ENCODE measurements at places on chromosomes 16 and 17.

- DNase-seq, result no peak
These were observed 793 bp downstream of the COG7 start for GRCh38 chr16:23452221-23452571.

GRCh38 chr17:6603744-6604325, 36.7 kb downstream of the KIAA0753 start:
- DNase-seq, result peak; percentile 10

DNA sequence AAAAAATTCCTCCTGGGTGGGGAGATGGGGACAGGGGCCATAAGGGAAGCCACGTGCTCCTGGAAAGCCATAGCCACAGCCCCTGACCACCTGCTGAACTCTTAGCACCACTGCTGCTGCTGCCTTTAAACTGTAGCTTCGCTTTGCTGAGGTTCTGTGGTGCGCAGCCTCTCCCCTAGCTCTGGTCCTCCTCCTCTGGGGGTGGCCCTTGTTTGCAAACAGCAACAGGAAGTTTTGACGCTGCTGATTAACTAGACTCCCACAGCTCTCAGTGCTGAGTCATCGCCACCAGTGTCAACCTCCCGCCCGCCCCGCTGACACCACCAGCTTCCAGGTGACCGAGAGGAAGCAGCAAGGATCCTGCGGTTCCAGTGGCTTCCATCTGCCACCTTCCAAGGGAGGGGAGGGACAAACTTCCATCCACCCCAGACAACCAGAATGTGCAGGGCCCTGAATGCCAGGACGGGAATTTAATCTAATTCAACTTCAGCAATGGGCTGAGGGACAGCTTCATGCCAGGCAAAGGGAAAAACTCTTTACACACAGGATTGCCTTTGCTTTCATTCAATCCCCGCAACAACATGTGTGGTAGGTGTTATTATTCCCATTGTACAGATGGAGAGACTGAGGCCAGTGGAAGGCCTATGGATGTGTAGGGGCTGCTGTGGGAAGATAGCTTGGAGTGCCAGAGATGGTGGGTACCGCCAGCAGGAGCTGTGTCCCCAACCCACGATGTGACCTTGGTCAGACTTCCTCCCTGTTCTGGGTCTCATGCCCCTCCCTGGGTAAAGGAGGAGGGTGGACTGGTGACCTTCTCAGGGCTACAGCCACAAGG, 8.1 kb upstream of the KIFC3 start:
- DNase-seq, result peak; percentile 94

GRCh38 chr17:64130559-64131001, 636 bp upstream of the ERN1 start:
- no peak for DNase-seq

DNA sequence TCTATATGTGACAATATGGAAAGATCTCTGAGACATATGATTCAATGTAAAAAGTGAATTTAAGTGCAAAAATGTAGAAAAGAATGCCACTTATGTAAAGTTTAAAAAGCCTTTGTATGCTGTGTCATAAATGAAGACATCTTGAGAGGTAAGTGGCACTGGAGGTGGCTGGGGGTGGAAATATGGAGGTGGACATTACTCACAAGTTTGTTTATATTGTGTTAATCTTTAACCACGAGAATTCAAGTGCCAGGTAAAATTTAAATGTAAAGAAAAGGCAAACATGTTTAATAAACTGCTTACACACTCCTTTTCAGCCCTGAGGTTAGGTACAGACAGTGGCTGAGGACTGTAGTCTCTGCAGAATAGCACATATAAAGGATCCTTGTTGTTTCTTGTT, 235.1 kb downstream of the ABCC12 start:
- no peak for DNase-seq

DNA sequence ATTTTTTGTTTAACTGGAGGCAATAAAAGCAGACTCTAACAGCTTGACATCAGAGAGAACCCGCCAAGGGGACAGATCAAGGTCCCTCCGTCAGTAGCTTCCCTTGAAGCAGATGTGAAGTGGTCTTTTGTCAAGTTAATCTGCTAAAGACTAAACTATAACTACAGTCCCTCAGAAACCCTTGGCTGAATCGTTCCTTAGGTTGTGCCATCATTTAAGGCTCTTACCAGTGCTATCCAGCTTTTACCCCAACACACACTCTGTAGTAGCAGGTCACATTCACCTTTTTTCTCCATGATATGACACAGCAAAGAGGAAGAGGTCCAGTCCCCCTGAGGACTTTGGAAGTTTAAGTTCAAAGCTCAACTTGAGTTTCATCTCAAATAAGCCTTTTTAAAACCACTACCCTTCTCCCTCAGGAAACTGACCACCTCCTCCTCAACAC, 49.7 kb downstream of the ERN1 start:
- no peak for DNase-seq

GRCh38 chr17:59315866-59316265, 15.6 kb upstream of the YPEL2 start:
- no peak for DNase-seq

GRCh38 chr16:31529108-31529936, 1.6 kb downstream of the AHSP start:
- peak; percentile 12 for DNase-seq

DNA sequence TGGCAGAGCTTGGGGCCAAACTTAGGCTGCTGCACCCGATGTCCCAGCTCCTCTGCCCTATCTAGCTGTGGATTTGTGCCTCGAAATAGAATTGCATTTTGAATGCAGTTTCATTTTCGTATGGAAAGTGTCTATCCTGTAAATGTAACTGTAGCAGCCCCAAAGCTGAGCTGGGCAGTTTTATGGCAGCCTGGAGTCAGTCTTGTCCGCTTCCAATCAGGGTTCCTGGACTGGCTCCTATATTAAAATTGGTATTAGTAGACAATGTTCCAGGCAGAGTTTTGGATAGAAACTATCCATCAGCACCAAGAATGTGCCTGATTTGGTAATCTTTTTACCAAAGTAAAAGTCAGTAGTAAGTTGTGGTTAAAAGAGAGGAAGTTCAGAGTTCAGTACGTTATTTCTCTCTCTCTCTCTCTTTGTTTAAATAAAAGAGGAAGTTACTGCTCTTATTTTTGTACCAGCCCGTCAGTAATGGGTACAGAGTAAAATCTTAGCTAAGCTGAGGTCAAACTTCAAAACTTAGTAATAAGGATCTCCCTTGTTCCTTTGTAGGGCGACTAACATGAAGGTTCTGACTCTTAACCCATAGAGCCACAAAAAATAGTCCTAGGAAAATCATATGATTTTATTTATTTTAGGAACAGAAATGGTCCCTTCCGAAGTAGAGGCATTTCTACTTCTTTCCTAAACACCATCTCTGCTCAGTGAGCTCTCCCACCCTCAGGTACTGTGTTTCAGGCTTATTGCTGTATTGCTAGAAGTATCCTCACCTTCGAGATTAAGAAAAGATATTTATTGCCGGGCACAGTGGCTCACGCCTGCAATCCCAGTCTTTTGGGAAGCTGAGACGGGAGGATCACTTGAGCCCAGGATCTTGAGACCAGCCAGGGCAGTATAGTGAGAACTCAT, 28.0 kb downstream of the PRKCB start:
- no peak for DNase-seq

DNA sequence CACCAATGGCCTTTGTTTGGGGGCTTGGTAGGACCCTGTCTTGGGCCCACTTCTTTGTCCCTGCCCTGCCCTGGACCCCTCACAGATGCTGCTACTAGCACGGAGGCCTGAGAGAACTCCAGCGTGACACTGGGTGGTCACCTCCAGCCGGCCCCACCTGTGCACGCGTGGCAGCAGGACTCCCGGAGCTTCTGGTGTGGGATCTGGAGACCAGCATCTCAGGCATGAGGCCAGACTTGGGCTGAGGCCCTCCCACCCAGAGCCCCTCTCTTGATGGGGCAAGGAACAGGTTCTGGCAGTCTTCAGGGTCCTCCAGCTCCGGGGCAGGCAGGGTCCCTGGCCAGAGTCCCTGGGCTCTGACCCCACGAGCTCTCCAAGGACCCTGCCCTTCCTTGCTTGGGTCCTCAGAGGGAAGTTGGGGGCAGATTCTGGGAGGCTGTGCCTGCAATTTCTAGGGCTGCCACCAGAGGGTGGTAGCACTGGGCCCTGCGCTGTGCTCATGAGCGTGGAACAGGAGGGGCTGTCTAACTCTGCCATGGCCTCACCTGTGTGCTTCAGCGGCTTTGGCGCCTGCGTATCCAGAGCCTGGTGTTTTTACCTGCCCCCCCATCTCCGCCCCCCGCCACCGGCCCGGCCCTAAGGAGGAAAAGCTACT, 3.1 kb upstream of the BAIAP3 start:
- DNase-seq, result no peak

DNA sequence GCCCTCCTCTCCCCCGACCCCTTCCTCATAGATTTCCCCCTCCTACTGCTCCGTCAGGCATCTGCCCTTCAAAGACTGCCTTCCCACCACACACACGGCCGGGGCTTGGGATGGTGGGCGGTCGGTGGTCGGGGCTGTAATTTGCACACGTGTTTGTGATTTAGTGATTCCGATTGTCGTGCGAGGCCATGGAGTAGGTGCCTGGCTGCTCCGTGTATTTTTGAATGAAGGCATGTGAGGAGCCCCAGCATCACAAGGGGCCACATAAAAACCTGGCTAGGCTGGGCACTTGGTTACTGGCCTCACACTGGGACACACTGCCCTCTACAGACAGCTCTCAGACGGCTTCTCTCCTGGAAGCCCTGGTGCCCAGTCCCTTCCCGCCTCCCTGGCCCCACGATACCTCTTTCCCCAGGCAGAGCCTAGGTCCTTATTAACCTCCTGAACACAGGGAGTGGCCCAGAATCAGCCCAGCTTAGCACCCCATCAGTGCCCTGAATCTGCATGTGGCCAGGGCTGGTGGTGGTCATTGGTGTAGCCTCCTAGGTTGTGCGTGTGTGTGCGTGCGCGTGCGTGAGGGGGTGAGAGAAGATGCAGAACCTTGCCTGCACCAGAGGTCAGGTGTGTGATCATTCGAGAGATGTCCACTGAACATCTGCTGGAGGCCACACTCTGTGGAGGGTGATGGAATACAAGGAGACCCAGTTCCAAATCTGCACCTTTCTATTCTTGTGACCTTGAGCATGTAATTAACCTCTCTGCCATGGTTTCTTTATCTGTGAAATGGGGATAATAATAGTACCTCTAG, 1.3 kb upstream of the SOCS1 start:
- peak; percentile 86 for DNase-seq

GRCh38 chr16:74224828-74225612, 71.6 kb upstream of the PSMD7 start:
- peak; percentile 36 for DNase-seq

DNA sequence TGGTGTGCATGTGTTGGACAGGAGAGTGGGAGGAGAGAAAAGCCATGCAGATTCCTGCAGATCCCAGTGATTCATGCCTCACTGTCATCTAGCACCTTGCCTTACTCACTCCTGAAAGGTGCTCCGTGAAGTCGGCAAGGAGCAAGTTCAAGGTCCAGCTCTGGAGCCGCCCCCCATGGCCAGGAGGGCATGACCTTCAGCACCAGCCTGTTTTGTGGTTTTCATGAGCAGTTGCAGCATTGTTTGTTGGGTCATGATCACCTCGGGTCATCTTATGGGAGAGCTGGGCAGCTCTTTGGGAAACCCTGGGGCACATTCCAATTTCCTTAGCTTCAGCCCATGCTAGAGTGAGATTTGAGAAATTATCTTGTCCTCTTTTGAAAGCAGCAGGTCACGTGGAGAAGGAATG, 137.5 kb upstream of the IRX3 start:
- no peak for DNase-seq

DNA sequence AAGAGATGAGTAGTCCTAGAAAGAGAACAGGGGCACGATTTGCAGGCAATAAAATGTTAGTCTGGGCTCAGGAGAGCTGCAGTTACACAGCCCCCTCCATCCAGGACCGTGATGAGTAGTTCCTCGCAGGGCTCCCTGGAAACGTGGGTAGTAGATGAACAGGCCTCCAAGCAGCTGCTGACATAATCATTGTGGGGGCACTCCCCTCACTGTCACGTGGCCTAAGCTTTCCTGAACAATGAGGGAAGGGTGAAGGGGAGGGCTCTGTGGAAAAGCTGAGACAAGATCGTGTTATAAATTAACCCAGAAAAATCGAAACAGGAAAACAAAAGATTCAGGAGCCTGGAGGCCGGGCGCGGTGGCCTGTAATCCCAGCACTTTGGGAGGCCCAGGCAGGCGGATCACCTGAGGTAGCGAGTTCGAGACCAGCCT, 1.3 kb upstream of the PER1 start:
- DNase-seq, result peak; percentile 93

- no peak for DNase-seq
These were observed 1.4 kb upstream of the AMZ2 start for GRCh38 chr17:68246271-68247028.

DNA sequence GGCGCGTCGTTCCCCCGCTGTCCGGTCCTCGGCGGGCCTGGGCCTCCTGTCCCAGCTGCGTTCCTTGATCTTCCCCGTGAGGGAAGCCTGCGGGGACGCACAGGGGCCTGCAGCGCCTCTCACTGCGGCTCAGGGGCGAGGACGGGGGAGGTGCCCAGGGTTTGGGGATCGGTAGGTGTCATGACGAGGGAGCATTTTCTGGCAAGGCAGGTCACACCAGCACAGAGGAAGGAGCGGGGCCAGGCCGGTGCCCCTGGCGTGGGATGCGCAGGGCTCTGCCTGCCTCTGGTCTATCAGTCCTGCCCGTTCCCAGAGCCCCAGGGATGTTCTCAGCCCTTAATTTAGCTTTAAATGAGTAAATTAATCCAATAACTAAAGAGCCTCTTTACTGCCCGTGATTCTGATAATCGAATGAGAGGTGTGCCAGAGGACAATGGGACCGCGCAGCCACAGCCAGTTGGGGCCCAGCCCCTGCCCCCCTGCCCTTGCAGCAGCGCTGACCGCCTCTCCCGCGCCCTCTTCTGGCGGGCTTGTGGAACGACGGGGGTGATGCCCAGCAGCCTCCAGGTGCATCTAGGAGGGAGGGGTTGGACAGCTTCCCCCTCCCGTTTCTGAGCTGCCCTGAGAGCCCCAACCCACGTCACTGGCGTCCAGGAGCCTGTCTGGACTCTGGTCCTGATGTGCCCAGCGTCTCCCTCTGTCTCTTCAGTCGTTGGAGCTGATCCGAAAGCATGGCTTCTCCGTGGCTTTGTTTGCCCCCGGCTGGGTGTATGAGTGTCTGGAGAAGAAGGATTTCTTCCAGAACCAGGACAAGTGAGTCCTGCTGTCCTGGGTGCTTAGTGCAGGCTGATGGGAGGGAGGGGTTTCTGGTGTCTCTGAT, 7.9 kb downstream of the ENGASE start:
- DNase-seq, result peak; percentile 39

DNA sequence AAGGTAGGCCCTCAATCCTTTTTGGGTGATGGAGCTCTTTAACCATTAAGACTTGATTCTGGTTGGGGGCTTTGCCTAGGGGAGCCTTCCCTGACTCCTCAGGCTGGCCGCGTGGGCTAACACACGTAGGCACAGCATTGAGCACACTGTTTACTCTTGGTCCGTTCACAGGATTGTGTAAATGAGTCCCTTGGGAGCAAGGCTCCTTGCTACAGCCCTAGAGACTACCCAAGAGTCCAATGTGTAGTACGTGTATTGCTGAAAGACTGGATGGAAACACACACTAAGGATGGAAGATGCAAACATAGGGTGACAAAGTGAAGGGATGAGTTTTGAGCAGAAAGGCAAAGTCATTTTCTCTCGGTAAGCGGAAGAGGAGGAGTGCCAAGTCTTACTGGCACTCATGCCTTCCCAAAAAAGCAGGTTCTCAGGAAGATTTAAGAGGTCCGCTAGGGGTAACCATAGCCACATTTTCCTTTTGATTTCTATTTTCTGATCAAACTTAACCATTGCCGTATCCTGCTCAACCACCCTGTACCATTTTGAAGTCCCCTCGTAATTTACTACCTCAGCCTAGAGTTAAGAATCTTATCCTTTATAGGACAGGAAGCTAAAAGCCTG, 911 bp upstream of the ITGA2B start:
- DNase-seq, result no peak

GRCh38 chr17:49995055-49995738, at the start of gene DLX3:
Gene DLX3 (minus strand): TSS chr17:49995224. CDS start chr17:49994998, 226 bp downstream.
- peak; percentile 88 for DNase-seq

Measured in myocyte (in vitro differentiated cells).